ENCODE measurements at places on chromosomes 2 and 18.

DNA sequence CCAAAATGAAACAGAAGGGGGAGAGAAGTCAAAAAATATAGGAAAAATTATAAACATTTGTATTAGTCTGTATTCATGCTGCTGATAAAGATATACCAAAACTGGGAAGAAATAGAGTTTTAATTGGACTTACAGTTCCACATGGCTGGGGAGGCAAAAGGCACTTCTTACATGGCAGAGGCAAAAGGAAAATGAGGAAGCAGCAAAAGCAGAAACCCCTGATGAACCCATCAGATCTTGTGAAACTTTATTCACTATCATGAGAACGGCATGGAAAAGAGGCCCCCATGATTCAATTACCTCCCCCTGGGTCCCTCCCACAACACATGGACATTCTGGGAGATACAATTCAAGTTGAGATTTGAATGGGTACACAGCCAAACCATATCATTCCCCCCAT lies 79.1 kb downstream of the ZRANB3 start:
- DNase-seq = no peak

GRCh38 chr2:15076668-15077067 lies 444.2 kb downstream of the LRATD1 start:
- no peak for DNase-seq

GRCh38 chr2:224058048-224058775 lies 19.1 kb upstream of the SERPINE2 start:
- DNase-seq = no peak

GRCh38 chr2:23449413-23449812 lies 64.4 kb downstream of the KLHL29 start:
- DNase-seq = no peak

GRCh38 chr2:173940208-173941020 lies 24.8 kb downstream of the SP3 start:
- DNase-seq = no peak

- DNase-seq = no peak
Observed at GRCh38 chr2:128292599-128293425, 25.9 kb downstream of the HS6ST1 start.

DNA sequence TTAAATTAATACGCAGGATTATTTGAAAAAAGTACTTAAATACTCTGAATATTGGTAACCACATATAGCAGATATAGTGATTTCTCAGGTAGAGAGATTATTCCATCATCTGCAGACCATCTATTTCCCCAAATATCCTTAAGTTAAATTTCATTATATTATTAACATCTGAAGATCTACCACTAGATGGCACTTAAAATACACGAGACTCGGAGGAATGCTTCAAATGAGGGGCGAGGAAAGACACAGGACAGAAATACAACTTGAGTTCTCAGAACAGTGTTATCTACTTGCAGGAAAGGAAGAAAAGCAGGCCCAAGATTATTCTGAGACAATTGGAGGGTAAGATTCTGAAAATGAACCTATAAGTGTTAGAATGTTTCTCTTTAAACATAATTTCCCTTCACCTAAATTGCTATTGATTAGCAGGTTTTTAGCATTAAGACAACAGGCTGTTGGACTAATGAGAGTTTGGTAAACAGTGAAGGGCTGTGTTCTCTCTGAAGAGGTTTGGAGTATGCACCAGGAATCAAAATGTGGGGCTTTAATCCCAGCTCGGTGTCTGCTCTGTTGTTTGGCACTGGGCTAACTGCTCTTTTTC lies 76.9 kb upstream of the GCFC2 start:
- DNase-seq = no peak

DNA sequence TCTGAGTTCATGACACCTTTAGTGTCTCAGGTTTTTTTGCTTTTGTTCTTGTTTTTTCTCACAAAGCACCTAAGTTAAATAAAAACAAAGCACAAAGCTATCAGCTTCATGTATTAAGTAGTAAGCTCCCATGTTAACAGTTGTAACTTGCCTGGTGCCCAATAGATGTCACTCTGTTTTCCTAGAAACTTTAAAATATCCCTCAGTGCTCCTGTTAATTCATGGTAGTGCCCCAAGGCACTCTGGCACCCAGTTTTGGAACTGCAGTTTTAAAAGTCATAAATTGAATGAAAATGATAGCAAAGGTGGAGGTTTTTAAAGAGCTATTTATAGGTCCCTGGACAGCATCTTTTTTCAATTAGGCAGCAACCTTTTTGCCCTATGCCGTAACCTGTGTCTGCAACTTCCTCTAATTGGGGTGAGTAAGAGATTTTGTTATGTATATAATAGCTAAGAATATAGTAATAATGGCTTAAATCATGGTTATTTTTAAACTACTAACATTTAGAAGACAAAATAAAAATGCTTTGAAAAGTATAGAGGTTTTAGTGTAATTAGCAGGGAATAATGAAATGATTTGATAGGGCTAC lies 555.0 kb upstream of the TMEFF2 start:
- no peak for DNase-seq

GRCh38 chr2:222492683-222493082 lies 68.3 kb downstream of the SGPP2 start:
- no peak for DNase-seq

- no peak for DNase-seq
Observed at GRCh38 chr2:45902781-45903375, 251.4 kb downstream of the PRKCE start.

GRCh38 chr2:133293544-133294353 lies 274.5 kb downstream of the NCKAP5 start:
- no peak for DNase-seq

DNA sequence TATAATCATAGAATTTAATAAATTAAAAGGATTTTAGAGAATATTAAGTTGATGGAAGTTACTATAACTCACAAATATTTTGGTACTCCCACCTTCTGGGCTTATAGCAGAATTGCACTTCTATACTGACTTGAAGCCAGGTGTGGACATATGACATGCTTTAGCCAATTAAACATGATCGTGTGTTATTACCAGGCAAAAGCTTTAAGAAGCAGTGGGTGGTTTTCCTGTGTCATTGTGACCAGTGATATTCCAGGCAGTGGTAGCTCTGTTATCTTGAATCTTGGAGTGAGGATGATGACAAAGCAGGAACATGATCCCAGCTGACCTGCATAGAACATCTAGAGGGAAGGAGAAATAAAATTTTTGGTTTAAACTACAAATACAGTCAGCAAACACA lies 370.9 kb upstream of the ZEB2 start:
- DNase-seq = no peak

- no peak for DNase-seq
Observed at GRCh38 chr2:529424-529823, 147.8 kb downstream of the TMEM18 start.

DNA sequence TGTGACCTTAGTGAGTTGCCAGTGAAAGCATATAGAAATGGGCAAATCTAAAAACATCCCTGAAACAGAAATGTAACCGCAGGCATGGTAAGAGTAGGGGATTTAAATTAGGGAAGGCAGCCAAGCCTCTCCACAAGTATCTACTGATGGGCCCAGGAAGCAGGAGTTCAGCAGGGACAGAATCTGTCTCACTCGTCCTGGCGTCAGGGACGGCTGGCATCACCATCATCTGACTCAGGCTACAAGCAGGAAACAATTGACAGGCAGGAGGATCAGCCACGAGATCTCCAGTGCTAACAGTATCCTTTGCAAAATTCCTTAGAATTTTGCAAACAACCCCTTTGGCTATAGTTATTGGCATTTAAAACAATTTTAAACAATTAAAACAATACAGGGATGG lies 61.3 kb downstream of the SMAD4 start:
- DNase-seq = no peak

GRCh38 chr2:186460465-186460864 lies 25.6 kb upstream of the ZC3H15 start:
- no peak for DNase-seq

GRCh38 chr2:126898636-126899035 lies at the start of gene TEX51:
TSS of gene TEX51 (plus strand) at chr2:126898890. CDS start at chr2:126898919, 29 bp downstream.
- DNase-seq = no peak

DNA sequence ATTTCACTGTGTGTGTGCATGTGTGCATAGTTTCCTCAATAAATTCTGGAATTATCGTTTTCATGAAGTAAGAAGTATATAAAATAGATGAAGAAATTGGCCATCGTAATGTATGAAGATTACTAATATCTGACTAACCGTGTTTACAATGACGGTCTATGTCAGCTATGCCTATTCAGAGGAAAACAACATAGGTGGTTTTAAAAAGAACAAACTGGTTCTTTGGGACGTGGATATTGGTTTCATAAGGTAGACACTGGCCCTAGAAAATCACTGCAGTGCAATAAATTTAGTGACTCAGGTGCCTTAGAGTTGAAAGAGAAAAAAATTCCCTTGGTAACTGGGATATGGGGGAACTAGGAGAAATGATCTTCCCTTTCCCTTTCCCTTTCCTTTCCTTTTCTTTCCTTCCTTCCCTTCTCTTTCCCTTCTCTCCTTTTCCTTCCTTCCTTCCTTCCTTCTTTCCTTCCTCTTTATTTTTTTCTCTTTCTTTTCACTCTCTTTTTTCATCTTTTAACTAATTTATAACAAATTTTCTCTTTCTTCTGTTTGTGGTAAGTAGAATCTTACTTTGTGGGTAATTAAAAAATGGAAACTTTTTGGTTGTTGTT lies 36.4 kb downstream of the MAP2 start:
- no peak for DNase-seq

DNA sequence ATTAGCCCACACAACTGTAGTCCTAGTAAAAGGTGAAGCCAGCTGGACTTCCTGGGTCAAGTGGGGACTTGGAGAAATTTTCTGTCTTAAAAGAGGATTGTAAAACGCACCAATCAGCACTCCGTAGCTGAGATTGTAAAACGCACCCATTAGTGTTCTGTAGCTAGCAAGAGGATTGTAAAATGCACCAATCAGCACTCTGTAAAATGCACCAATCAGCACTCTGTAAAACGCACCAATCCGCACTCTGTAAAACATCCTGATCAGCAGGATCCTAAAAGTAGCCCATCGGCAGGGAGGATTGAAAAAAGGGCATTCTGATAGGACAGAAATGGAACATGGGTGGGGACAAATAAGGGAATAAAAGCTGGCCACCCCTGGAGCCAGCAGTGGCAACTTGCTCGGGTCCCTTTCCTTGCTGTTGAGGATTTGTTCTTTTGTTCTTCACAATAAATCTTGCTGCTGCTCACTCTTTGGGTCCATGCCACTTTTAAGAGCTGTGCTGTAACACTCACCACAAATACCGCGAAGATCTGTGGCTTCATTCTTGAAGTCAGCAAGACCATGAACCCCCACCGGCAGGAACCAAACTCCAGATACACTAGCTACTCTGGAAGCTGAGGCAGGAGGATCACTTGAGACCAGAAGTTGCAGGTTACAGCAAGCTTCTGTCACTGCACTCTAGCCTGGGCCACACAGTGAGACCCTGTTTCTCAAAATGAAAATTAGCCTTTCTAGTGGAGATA lies 102.6 kb downstream of the HS6ST1 start:
- no peak for DNase-seq

DNA sequence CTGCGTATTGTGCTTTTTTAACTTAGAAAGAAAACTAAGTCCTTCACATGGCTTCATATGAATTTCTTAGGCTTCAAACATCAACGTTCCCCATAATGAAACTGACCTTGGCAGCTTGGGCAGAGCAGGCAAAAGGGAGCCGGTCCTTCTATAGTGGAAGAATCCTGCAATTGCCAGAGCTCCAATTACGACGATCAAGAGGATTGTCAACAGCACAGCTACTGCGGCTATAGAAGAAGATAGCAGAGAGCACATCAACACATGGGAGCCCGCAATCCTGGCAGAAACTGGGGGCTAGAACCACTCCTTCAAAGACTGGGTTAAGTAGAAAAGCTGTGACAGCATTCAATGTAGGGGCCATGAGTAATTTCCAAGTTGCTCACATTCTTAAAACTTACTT lies 69.8 kb downstream of the DHRS9 start:
- DNase-seq = no peak

GRCh38 chr18:65365245-65365980 lies 385.4 kb upstream of the CDH7 start:
- no peak for DNase-seq

DNA sequence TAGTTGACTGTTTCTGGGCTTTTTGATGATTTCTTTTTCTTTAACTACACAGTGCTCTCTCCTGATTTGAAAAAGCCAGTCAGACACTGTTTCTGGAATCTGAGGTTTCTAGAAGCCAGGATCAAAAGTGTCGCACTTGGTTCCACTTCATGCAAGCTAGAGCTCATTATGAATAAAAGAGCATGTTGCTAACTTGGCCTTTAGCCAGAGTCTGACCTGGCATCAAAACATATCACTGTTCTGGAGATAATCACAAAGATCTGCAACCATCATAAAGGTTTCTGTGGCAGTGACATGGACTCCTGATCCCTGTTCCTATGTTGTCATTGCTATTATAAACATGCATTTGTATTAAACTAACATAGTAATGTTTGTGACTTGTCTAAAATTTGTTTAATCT lies 76.1 kb upstream of the MAPRE2 start:
- no peak for DNase-seq

GRCh38 chr2:239109928-239110545 lies 262.2 kb downstream of the TWIST2 start:
- no peak for DNase-seq

DNA sequence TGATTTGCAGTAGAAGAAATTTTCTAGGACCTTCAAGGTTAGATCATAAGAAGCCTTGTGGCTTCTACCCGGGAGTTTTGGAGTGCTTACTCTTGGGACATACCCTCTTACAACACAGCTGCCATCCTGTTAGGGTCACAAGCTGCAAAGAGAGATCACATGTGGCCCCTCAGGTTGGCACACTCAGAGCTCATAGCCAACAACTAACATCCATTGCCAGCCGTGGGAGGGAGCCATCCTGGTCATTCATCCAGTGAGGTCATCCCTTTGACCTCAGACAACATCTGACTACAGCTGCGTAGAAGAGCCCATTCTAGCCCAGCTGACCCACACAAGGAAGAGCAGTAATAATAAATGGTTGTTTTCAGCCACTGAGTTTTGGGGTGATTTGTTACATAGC lies 76.9 kb upstream of the NABP1 start:
- no peak for DNase-seq

GRCh38 chr2:111185361-111186022 lies 64.8 kb downstream of the BCL2L11 start:
- DNase-seq = no peak

DNA sequence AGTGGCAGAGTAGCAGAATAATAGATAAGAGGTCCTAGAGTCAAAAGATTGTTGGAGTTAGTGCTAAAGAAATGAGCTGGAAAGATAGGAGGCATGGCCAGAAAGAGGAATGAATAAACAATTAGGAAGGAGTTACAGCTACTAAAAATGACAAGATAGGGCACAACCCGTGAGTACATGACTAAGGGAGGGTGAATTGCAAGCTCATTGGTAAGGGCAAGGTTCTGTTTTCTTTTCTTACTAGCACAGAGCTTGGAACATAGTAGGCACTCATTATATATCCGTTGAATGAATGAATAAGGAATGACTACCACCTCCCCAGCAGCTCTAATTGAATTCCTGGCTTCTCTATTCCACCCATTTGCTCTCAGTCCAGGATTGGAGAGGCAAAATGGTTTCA lies 5.7 kb upstream of the MARCO start:
- DNase-seq = no peak

- DNase-seq = no peak
Observed at GRCh38 chr2:46246790-46247189, 50.4 kb upstream of the EPAS1 start.

GRCh38 chr2:12300927-12301326 lies 415.8 kb upstream of the TRIB2 start:
- no peak for DNase-seq
